ENCODE measurements at places on chromosomes 3 and 15. TPM values are rescaled to one million over a fixed set of nuclear protein-coding genes. Genes with fewer than 3 reads are reported as not detected.
A peak's percentile ranks its signal among the peaks of the same experiment; 100 is the strongest.

GOLGA6A gene
- not detected for total RNA-seq

SYNPR gene
- not detected for total RNA-seq

ZNF280D gene
- 30.5 TPM for total RNA-seq

CHRNA7 gene
- total RNA-seq = 0.23 TPM

HCLS1 gene
- 1.6 TPM for total RNA-seq

PHLDB2 gene
- 109 TPM for total RNA-seq

SGO1 gene
- total RNA-seq = 12.2 TPM

DNA sequence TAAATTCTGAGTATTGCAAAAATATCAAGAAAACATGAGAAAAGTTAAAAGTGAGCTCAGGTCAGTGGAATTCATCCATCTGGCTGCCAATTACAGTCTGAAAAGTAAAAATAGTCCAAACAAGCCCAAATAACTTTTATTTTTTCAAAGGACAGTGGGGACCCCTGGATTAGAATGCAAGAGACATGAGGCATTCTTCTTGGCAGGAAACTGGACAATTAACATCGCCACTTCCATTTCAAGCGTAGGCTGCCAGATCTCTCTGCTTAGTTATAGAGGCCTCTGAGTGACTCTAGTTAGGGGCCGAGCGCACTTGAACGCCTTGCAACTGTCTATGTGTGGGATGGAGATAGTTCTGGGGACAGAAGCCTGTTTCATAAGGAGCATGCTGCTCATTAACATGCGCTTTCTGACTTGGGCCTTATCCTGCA is 189.1 kb downstream of the GHSR start:
- H3K27ac ChIP-seq = no peak overlapping the region
- no peak overlapping the region for H3K4me3 ChIP-seq
- peaks cover 66% of the 10 kb centered on the region for H3K36me3 ChIP-seq
- DNase-seq = no peak
- H3K4me1 ChIP-seq = peaks cover 16% of the 10 kb centered on the region

- H3K4me3 ChIP-seq = no peak overlapping the region
- peak; percentile 40 for DNase-seq
- H3K27ac ChIP-seq = no peak overlapping the region
- H3K27me3 ChIP-seq = no peaks in the 10 kb centered on the region
Measured at GRCh38 chr3:168034152-168034928, 61.4 kb downstream of the GOLIM4 start.

DNA sequence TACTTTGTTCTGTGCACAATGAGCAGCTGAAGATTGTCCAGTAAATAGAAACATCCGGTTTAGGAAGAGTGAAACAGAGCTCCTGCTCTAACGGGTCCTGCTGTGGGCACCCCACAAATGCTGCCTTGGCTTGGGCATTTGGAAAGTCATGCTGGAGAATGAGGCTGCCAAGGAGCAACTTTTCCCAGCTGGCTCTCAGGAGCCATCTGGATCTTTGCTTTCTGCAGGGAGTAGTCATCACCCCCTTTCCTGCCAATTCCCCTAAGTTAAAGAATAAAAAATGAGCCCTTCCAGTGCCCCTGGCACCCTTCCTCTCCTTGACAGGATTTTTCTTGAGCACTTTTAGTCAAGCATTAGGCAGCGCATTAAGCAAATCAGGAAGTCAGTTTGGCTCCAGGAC is 90.0 kb downstream of the FAM43A start:
- DNase-seq = no peak
- H3K36me3 ChIP-seq = no peaks in the 10 kb centered on the region
- H3K4me1 ChIP-seq = peaks cover 14% of the 10 kb centered on the region
- peaks cover 33% of the 10 kb centered on the region for H3K27me3 ChIP-seq
- no peak overlapping the region for H3K27ac ChIP-seq

DNA sequence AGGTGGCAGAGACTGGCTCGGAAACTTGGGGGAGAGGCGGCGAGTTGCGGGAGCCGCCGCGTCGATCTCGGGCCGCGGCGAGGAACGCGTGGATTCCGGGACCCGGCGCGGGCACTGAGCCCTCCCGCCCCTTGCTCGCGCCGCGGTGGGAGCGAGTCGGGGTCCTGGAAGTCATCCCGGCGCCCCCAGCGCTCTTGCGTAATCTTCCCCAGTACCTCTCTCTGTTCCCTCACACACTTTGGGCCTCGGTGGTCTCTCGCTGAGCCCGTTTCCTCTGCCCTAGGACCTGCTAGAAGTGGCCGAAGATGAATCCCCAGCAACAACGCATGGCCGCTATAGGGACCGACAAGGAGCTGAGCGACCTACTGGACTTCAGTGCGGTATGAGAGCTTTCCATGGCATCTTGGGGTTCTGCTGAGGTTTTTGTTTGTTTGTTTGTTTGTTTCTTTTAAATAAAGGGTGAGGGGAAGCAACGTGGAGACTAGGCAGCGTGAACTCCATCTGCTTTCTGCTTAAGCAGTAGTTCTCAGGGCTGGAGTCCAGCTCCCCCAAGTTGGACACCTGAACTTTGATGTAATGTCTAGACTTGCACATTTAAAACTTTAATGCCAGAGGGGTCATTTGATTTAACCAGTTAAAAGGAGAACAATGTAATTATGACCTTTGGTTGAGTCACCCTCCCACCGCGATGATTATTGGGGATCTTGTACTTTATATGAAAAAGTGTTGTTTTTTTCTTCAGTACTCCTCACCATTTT is 1.3 kb downstream of the TCF12 start:
- H3K27ac ChIP-seq = peak overlapping the region; percentile 76
- peaks cover 13% of the 10 kb centered on the region for H3K4me1 ChIP-seq
- DNase-seq = peak; percentile 45
- peaks cover 35% of the 10 kb centered on the region for H3K36me3 ChIP-seq

DNA sequence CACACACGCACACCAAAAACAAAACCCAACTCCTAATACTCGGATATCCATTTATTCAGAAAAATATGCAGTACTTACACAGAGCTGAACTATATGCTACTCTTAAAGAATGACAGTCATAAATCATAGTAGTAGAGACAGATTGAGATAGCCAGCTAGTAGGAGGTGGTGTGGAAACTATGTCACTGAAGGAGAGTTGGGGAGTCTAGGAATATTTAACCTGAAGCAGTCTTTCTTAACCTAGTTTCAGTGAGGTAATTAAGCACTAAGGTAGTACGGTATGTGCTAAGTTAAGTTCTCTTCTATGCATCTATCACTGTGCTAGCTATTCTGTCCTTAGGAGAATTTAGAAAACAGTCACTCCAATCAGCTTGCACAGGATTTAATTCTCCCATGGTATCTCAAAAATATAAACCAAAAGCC is 54.2 kb downstream of the ANKRD28 start:
- peaks cover 86% of the 10 kb centered on the region for H3K36me3 ChIP-seq
- H3K4me3 ChIP-seq = no peak overlapping the region
- no peaks in the 10 kb centered on the region for H3K27me3 ChIP-seq
- H3K27ac ChIP-seq = peak overlapping the region; percentile 65

DNA sequence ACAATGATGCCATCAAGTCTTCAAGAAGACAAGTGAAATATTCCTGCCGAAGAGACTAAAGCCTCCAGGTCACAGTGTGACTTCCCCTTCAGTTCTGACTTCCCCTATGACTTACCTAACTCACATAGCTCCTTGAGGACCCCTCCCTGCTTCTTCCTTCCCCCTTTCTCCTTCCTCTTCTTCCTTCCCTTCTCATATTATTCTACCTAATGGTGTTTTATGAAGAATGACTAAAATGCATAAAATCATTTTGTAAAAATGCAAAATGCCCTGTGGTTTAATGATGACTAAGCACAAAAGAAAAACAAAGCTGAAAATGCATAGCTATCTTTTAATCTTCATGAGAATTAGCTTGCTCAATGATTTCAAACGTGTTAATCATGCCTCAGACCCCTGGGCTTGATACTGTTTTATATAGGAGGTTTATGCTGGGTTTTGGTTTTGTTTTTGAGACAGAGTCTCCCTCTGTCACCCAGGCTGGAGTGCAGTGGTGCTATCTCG is 26.1 kb upstream of the TM4SF4 start:
- no peaks in the 10 kb centered on the region for H3K27me3 ChIP-seq
- H3K27ac ChIP-seq = peak overlapping the region; percentile 74
- H3K4me1 ChIP-seq = peaks cover 20% of the 10 kb centered on the region

DNA sequence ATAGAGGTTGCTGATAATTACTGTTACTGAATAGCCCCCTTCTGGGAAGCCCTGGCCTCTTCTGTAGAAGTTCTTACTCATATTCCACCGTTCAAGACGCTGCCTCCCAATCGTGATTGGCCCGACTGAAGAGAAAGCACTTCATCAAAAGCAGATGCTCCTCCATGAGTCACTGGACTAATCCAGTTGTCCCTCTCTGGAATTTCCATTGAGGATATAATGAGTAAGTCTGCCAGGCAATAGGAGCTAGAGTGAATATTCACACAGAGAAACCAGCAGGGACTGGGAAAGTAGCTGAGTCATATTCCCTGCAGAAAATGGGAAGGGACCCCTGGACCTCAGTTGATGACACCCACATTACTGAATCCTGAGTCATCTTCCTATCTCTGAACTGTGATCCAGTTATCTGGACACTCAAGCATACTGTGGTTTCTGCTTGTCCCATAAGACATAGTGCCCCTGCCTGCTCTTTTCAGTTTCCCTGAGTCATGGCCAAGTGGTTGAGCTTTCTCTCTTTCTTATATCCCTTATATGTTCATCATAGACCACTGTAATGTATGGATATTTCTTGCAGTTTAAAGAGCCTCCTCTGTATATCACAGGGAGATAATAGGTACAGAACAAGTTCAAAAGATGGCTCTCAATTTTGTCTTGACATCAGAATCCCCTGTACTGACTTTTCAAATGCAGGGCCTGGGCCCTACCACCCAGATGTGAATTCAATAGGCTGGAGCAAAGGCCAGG is 151.2 kb upstream of the CDIN1 start:
- H3K36me3 ChIP-seq = no peaks in the 10 kb centered on the region
- peak; percentile 89 for DNase-seq
- peaks cover 7% of the 10 kb centered on the region for H3K4me1 ChIP-seq
- no peak overlapping the region for H3K27ac ChIP-seq
- no peak overlapping the region for H3K4me3 ChIP-seq

- no peak within 1 kb of the TSS for H3K27ac ChIP-seq
- no peak within 1 kb of the TSS for H3K4me3 ChIP-seq
- H3K36me3 ChIP-seq = no peaks in the 10 kb centered on the region
- DNase-seq = no peak
- no peaks in the 10 kb centered on the region for H3K27me3 ChIP-seq
Measured at GRCh38 chr3:36944641-36945270, at the start of gene TRANK1. Gene TRANK1, minus strand, starts transcription at chr3:36945054. Its CDS starts 245 bp downstream, at chr3:36944809.

DNA sequence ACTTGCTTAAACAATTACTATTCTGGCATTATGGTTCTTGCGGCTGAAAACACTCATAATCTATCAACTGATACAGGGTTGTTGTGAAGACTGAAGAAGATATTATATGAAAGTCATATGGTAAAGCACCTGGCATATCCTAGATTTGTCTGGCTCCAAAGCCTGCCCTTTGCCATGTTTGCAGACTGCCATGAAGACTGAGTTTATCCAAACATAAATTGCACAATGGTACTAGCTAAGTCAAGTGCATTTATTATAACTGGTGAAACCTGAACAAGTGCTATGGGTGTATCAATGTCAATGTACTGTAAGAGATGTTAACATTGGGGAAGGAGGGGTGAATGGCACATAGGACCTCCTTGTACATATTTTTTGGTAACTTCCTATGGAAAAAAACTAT is 87.4 kb upstream of the MEX3B start:
- peak overlapping the region; percentile 43 for H3K27ac ChIP-seq
- H3K27me3 ChIP-seq = no peaks in the 10 kb centered on the region
- no peak overlapping the region for H3K4me3 ChIP-seq
- H3K36me3 ChIP-seq = peaks cover 45% of the 10 kb centered on the region

DNA sequence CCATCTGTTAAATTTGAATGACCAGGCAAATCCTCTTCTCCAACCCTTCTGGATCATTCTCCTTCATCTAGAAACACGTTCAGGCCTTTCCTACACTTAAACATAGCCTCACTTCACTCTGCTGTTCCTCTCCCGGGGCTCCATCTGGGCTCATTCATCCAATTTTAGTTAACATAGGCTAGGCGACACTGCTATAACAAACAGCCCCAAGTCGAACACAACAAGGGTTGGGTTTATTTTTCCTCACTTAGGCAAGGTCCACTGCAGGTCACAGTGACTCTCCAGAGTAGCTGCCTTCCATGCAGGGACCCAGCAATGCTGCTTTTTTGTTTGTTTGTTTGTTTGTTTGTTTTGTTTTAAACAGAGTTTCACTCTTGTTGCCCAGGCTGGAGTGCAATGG is 250.8 kb downstream of the XXYLT1 start:
- H3K27me3 ChIP-seq = peaks cover 59% of the 10 kb centered on the region
- no peak for DNase-seq
- H3K27ac ChIP-seq = no peak overlapping the region
- no peaks in the 10 kb centered on the region for H3K36me3 ChIP-seq

DNA sequence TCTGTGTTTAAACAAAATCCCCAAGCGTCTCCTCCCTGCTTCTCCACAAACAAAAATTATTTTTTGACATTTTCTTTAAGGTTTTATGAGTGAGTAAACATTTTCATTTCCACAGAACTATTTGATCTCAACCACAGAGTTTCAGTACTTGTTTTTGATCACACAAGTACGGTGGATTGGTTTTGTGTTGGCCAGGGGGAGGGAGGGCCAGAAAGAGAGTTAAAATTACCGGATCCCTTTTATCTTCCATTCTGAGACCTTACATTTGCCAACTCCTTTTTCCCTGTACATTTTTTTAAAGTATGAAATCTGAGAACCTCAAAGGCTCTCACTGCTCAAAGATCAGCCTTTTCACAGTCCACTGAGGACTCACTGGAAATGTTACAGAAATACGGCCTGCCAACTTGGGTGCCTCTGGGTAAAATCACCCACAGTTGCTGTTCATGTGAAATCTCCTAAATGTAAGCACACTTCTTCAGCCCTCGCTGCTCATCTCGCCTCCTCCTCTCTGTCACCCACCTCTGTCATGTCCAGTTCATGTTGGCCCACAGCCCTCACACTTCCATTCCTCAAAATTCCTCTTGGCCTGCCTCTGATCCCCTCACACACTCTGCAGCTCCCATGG is 1.7 kb downstream of the HOMER2 start:
- H3K27me3 ChIP-seq = no peaks in the 10 kb centered on the region
- no peak overlapping the region for H3K4me3 ChIP-seq
- no peak for DNase-seq

DNA sequence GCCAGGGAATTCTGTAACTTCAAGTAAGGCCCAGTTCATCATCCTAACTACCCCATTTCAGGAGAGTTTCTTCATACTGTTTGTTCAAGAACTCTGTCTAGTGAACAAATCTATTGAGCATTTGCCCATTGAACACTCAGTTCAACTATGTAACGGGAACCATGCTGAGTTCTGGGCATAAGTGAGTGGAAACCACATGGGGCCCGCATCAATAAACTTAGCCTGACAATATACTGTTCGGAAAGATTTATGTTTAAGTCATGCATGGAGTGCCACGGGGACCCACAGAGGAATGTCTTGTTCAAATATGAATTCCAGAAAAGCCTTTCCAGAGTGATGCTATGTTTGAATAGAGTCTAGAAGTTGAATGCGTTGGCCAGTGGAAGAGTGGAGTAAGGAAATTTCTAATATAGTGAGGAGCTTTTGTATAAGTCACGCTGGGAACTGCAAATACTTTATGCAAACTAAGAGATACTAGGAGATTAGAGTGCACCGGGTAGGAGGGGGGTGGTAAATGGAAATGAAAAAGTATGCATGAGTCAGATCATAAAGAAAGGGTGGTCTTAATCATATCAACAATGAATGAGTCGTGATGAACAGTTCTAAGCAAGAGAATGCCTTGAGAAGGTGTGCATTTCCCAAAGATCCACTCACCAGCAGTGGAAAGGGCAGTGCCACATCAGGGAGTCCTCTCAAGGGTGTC is 279.8 kb downstream of the VPS13C start:
- H3K27ac ChIP-seq = no peak overlapping the region
- no peak overlapping the region for H3K4me3 ChIP-seq
- no peaks in the 10 kb centered on the region for H3K27me3 ChIP-seq
- H3K36me3 ChIP-seq = no peaks in the 10 kb centered on the region

Data from MCF 10A (cell line).